ENCODE measurements at places on chromosomes 3 and 15.

GRCh38 chr15:34241376-34242330 lies 16.8 kb downstream of the EMC4 start:
- DNase-seq = no peak

GRCh38 chr3:15361494-15362214 lies 29.3 kb upstream of the SH3BP5 start:
- DNase-seq = no peak

DNA sequence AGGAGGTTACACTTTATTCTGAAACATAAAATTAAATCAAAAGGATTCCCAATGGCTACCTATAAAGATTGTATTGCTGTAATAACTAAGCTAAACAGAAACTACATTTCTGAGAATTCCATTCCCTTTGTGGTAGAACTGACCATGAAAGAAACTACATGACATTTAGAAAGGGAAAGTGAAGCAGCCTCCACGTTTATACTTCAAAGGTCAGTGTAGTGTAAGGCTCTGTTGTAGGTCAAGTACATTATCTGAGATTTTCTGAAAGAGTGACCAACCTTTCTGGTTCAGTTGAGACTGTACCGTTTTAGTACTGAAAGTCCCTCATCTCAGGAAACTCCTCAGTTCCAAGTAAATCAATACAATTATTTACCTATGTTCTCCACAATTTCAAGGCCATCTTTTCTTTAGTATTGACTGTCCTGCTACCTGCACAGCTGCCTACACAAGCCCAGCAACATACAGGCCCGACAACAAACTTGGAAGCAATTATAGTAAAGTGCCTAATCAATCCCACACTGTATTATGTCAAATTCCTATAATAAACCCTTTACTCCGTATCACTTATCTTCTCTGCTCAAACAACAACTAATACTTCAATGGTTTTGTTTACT lies 343.0 kb downstream of the PLOD2 start:
- no peak for DNase-seq

GRCh38 chr3:63617391-63617790 lies 35.1 kb upstream of the SNTN start:
- DNase-seq = no peak

DNA sequence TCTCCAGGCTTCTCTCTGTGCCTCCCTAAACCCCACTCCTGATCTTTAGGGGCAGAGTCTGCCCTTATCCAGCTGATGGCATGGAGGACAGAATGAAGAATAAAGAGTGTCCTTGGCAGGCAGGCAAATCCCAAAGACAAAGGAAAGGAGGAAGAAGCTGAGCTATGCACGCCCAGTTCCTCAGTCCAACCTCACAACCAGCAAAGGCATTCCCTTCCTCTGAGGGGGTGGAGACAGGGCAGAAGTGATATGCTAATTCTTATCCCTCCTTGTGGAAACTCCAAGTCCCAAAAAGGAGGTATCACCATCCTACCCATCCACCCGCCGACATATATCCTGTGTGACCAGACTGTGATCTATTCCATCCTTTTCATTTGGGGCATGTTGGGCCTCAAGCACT lies 10.5 kb upstream of the CCDC54 start:
- DNase-seq = no peak

DNA sequence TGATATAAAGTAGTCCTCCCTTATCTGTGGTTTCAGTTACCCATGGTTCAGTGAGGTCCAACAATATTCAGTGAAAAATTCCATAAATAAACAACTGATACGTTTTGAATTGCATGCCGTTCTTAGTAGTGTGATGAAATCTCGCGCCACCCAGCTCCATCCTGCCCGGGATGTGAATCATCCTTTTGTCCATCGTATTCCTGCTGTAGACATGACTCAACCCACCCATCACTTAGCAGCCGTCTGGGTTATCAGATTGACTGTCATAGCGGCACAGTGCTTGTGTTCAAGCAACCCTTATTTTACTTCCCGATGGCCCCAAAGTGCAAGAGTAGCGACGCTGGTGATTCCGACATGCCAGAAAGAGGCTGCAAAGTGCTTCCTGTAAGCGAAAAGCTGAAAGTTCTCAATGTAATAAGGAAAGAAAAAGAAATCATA lies 48.0 kb upstream of the MEX3B start:
- DNase-seq = no peak

DNA sequence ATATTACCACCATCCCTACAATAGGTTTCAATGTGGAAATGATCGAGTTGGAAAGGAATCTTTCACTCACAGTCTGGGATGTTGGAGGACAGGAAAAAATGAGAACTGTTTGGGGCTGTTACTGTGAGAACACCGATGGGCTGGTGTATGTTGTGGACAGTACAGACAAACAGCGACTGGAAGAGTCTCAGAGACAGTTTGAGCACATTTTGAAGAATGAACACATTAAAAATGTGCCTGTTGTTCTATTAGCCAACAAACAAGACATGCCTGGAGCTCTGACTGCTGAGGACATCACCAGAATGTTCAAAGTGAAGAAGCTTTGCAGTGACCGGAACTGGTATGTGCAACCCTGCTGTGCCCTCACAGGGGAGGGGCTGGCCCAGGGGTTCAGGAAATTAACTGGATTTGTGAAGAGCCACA lies 510 bp downstream of the ARL14 start:
- no peak for DNase-seq

DNA sequence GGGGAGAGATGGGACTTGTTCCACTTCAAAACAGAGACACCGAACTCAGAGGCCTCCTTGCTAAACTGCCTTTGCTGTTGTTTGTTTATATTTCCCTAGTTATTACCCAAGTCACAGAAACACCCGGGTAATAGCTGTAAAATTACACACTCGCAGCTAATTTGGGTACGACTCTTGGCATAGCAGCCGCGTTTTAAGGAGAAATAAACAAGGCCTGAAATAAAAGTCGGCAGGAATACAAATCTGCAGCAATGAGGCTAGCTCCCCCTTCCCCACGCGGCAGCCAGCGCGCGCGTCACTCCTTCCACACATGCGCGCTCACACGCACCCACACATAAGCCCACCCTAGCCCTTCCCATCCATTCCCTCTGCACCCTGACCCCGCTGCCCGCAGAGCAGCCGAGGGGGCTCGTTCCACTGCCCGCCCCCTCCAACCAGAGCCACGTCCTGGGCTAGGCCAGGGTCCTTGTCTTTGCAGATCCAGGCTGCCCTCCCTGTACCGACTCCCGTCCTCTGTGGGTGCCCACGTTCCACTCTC lies 67.3 kb downstream of the LINGO1 start:
- no peak for DNase-seq
